ENCODE measurements at places on chromosomes 5 and 9.

DNA sequence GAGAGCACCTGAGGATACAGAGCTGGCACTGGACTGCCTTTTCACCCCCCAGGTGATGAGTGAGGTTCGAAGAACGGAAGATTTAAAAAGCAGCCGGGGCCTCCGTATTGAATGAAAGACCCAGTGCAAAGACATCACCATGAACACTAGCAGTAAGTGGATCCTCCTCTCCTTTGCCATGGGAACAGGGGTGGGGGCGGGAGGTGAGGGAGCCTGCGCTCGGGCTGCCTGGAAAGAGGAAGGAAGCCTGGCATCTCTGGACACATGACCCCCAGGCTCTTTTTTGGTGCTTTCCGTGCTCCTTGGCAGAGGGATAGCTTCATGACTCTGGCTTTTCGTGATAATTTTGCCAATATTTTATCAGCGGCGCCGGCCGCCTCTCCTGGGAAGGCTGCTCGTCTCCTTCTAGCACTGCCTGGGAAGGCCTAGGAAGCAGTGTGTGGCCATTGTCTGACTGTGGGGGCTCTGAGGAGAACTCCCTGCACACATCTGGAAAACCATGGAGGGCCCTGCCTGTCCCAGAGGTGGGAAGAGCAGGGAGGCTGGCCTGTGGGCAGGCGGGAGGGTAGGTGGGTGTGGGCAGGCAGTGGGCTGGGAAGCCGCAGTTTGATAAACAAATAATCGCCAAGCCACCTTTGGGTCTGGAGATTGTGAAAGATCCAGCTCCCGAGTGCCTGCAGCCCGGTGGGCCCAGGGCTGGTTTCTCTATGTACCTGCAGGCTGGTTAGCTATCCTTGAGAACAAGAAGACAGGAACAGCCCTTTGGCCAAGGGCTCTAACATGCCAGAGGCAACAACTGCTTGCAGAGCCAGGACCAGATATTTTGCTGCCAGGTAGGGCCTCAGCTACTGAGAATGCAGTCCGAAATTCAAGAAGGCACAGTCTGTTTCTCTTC, 911 bp downstream of the ABLIM3 start:
- no peak for DNase-seq

GRCh38 chr9:37963936-37964739, 60.2 kb upstream of the SLC25A51 start:
- DNase-seq: peak; percentile 44

DNA sequence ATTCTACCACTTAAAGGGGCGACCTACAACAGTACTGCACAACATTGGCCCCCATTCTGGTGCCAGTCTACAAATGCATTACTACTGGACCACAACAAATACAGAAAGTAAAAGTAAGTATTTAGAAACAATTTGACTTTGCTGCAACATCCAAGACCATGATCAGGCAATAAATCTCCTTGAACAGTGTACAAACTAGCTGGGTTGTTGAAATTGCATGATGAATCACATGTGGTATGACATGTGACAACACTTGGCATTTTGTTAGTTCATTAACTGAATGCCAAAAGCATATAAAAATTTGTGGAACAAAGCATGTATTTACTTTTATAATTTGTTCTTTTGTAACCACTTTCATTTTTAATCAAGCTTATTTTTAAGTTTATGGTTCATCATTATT, 270.5 kb downstream of the NFIB start:
- DNase-seq: no peak

DNA sequence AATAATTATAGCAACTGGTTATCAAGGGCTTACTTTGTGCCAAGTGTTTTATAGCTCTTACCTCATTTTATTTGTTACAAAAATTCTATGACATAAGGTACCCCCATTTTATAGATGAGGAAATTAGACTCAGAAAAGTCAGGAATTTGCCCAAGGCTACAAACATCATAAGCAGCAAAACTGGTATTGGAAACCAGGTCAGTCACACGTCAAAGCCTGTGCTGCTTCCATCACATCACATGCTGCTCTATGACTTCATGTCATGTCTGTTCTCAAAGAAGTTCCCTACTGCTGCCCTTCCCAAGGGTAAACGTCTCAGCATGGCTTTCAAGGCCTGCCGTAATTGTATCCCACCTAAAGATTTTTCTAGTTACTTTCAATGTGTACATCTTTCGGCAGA, 6.9 kb upstream of the KIF2A start:
- no peak for DNase-seq

DNA sequence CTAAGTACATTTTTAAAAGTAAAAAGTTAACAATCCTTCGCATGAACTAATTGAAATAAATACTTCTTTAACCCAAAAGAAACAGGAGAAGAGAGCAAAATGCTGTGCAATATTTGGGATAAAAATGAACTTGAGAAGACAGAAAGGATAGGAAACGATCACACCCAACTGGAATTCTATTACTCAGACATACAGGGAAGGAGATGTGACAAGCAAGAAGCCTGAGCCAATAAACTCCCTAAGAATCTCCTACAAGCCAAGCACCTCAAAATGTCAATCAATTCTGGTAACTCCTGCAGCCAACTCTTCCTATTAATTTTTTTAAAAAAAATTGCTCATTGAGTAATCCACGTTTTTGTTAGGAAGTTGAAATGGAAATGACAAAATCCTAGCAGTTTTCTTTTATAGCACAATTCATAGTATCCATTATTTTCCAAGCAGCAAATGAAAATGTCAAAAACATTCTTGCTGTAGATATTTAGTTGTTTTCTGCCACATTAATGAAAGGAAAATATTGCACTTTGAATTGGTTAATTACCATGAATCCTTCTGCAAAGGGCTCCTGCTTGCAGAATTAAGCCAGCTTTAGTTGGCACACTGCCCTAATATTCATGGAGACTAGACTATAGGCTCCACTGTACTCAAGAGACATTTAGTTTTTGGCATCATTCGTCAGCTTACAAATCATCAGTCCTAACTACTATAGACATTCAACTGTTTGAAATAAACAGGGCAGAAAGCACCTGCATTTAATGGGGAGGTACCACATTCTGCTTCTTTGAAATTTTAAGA, 89.0 kb downstream of the RFX3 start:
- no peak for DNase-seq

- no peak for DNase-seq
These were observed 20.4 kb upstream of the ZBTB43 start for GRCh38 chr9:126784401-126784800.

DNA sequence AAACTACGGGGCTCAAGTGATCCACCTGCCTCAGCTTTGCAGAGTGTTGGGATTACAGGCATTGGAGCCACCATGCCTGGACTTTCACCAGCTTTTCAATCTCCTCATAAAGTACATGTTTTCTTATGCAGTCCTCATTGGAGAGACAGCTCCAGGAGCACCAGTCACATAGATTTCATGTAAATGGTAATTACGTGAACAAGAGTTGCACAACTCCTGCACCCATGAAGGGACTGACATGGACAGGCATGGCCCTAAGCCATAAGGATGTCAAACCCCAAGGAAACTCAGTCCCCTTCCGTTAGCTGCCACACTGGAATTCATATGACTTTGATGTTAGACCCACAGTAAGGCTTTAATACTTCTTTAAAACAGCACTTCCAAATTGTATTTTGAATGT, 7.6 kb upstream of the ADGRV1 start:
- DNase-seq: no peak

GRCh38 chr9:36158917-36159316, 10.3 kb upstream of the CCIN start:
- DNase-seq: no peak

DNA sequence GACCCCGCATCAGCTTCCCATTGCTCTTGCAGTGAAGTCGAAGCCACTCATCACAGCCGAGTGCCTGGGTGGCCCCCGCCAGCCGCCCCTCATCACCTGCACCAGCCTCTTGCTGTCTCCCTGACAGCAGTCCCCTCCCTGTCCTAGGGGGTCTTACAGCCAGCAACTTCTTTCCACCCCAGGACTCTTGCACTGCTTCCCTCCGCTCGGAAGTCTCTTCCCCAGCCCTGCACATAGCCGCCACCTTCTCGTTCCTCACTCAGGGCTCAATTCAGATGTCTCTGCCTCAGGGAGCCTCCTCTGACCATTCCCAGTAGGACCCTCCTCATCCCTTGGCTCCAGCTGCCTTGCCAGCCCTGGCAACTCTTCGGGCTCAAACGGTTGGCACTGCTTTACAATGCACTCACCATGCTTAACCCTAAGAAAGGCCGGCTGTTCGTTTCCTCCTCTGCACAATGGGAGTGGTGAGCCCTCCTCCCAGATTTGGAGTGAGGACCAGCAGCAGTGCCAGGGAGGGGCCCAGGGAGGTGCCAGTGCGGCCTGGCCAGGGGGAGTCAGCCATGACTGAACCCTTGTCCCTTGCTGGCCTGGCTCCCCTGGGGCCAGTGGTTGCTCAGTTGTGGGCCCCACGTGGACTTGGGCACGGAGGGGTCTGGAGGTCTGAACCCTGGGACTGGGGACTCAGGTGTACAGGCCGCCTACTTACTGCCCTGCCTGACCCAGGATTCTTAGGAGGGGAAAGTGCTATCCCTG, 6.1 kb downstream of the TCF7 start:
- no peak for DNase-seq

- DNase-seq: no peak
These were observed 3.8 kb downstream of the PRRX2 start for GRCh38 chr9:129669141-129669718.

DNA sequence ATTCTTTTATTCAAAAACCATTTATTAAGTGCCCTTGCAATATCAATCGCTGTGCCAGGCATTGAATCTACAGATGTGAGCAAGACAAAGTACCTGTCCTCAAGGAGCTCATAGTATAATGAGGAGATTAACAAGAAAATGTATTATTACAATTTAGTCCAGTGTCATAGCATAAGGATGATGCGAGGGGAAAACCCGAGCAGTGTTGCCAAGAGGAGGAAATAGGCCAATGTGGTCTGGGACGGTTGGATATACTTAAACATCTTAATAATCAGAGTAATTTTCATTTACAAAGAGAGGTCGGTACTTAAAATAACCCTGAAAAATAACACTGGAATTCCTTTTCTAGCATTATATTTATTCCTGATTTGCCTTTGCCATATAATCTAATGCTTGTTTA, 18.5 kb downstream of the CD274 start:
- no peak for DNase-seq

DNA sequence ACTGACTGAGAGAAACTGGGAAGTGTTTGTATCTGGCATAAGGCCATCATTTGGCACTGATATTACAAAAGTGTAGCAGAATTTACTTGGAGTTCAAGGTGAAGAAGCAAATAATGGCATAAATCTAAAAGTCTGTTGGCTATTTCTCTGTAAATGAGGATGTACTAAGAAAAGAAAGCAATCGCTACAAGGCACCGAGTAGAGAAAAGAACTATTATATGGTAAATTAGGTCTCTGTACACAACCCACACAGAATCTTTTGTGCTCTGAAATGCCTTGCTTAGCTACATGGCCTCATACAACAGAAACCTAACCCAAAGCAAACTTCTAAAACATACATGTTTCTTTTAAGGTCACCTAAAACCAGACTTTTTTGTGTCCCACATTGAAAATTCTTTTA, 290.1 kb upstream of the WWC1 start:
- no peak for DNase-seq

GRCh38 chr5:59693492-59694309, 199.8 kb downstream of the PDE4D start:
- no peak for DNase-seq

GRCh38 chr9:136103651-136104487, 8.8 kb upstream of the NACC2 start:
- DNase-seq: peak; percentile 90

- no peak for DNase-seq
These were observed 990.4 kb upstream of the ACO1 start for GRCh38 chr9:31394015-31394473.

DNA sequence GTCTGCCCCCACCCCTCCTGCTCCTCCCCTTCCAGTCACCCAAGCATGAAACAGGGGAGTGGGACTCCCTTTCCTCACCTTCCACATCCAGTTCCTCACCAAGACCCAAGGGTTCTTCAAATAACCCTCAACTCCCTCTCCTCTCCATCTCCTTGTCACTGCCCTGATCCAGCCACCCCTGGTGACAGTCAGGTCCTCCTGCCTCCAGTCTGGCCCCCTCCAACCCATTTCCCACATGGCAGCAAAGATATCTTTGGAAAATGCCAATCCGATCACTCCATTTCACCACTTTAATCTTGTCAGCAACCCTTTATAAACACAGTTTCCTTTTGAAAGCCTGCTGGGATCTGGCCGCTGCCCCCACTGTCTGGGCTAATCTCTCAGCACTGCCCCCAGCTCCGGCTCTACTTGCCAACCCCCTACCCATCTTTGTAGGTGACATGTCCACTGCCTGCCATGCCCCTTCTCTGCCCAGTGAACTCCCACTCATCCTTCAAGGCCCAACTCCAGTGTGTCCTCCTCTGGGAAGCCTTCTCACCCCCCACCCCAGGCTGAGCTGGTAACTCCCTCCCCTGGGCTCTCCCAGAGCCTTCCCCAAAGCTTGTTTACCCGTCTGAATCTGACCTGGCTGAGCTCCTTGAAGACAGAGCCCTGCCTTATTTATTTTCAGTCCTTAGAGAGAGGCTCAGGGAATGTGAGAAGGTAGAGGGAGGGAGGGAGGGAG, 781 bp upstream of the MYOZ3 start:
- DNase-seq: no peak

- no peak for DNase-seq
These were observed 49.2 kb upstream of the KIAA1958 start for GRCh38 chr9:112437406-112437805.

GRCh38 chr5:143657647-143658285, 154.2 kb upstream of the HMHB1 start:
- DNase-seq: peak; percentile 88

GRCh38 chr9:124137009-124137943, 120.5 kb upstream of the NEK6 start:
- DNase-seq: no peak

DNA sequence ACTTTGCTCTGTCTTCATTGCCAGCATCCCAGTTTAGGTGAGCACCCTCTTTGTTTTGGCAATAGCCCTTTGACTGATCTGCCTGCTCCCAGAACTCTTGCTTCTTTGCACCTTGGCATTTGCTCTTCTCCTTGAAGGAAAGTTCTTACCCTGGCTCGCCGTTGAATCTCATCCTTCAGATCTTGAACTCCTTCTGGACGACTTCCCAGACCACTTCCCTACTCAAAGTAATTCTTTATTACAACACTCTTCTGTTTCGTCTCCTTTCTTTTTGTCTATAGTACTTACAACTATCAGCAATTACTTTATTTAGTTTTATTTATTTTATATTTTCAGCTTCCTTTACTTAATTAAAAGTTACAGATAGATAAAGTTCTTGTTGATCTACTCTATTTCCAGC, 1510.1 kb downstream of the MAT2B start:
- DNase-seq: no peak

GRCh38 chr5:103450333-103451061, 112.1 kb downstream of the NUDT12 start:
- no peak for DNase-seq
